RPMI8226 (cell line): ENCODE measurements at places on chromosomes 6 and 20.

GRCh38 chr6:140744659-140745320, 1370.3 kb upstream of the CITED2 start:
- DNase-seq = peak; percentile 80

- peak; percentile 5 for DNase-seq
Observed at GRCh38 chr6:116847227-116847626, 18.3 kb upstream of the GPRC6A start.

- peak; percentile 13 for DNase-seq
Observed at GRCh38 chr6:12748815-12749521, 32.4 kb downstream of the PHACTR1 start.

- DNase-seq = no peak
Observed at GRCh38 chr6:135853227-135853626, 1.7 kb downstream of the PDE7B start.

DNA sequence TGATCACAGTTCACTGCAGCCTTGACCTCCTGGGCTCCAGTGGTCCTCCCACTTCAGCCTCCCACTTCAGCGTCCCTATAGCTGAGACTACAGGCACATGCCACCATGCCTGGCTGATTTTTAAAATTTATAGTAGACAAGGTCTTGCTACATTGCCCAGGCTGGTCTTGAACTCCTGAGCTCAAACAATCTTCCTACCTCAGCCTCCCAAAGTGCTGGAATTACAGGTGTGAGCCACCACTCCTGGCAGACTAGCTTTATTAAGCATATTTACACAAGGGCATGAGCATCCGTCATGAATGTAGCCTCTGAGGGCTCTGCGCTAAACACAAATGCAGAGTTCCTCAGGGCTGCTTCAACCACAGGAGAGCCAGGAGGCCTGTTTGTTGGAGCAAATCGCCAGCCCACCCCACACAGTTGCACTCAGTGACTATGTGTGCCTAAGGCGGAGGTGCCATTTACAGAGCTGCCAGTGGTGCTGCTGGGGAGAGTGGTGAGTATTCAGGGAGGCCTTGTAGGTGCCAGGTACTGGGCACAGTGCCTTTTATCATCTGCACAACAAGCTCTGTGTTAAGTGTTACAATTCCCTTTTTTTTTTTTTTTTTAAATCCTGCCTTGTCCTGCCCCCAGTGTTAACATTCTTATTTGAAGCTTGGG, 78.2 kb downstream of the PSMG4 start:
- peak; percentile 45 for DNase-seq

GRCh38 chr6:127972815-127973214, 72.0 kb upstream of the THEMIS start:
- DNase-seq = no peak

GRCh38 chr6:13868236-13868635, 53.9 kb upstream of the MCUR1 start:
- no peak for DNase-seq

DNA sequence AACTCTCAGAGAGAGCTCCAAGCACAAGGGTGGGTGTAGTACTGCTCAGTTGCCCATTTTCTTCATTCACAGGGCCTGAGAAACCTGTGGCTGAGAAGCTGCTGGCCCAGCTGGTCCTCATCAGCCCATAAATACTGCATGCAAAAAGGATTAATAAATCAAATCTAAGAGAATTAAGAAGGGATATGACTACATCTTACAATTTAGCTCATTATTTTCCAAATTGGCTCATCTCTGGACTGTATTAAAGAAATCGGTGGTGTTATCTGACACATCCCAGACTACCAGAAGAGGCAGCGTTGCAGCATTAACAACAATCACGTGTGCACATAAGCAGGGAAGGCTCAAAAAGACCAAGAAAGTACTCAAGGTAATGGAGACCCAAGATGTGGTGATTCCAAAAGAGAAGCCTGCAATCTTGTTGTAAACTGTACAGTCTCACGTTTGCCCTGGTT, 90.7 kb downstream of the CD24 start:
- no peak for DNase-seq

DNA sequence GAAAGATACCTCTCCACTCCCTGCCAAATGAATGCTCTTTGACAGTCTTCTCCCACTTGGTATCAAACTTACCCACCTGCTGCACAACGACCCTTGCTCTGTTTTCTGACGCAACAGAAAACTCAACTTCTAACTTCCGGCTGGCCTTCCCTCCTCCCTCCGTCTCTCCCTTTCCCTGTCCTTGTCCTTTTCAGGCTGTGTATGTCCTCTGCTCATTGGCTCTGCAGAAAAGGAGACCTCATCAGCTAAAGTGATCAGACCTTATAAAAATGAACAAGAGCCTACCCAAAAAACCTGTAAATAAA, 12.2 kb downstream of the TRAF3IP2 start:
- no peak for DNase-seq

DNA sequence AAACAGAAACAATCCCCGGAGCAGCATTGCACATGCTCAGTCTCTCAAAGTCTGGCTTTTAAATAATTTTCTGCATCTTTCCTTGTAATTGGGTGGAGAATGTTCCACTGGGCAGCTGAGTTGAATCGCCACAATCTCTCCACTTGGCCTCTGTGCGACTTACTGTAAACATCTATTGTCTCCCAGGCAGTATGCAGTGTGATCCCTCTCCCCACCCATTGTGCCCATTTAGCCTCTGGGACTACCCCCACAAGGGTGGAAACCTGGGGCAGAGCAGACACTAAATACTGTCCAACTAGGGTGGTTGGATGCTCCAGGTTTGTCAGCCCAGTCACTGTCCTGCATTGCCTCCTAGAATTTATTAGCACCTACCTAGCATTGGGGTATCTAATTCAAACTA, 96.2 kb downstream of the JARID2 start:
- no peak for DNase-seq

- DNase-seq = no peak
Observed at GRCh38 chr20:16363506-16364319, 209.5 kb downstream of the KIF16B start.

GRCh38 chr6:154071711-154072110, 32.7 kb downstream of the OPRM1 start:
- DNase-seq = no peak

DNA sequence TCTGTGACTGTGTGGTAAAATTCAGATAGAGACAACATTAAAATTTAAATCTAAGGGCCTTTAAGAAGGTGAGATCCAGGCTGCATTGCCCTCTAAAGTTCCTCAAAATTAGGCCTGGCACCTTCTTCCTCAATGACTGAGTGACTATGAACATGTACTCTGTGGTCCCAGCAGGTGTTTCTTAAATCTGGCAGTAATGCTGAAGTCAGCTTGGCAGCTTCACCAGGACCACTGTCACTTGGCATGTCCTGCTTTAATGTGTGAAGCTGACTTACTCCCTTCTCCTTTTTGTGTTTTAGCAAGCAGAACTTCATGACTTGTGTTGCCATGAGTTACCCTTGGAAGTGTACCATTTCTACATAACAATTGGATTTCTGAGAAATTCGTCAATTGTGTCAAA, 141.7 kb downstream of the NKAIN2 start:
- DNase-seq = peak; percentile 59

- DNase-seq = no peak
Observed at GRCh38 chr6:35962779-35963560, 42.1 kb upstream of the SRPK1 start.

DNA sequence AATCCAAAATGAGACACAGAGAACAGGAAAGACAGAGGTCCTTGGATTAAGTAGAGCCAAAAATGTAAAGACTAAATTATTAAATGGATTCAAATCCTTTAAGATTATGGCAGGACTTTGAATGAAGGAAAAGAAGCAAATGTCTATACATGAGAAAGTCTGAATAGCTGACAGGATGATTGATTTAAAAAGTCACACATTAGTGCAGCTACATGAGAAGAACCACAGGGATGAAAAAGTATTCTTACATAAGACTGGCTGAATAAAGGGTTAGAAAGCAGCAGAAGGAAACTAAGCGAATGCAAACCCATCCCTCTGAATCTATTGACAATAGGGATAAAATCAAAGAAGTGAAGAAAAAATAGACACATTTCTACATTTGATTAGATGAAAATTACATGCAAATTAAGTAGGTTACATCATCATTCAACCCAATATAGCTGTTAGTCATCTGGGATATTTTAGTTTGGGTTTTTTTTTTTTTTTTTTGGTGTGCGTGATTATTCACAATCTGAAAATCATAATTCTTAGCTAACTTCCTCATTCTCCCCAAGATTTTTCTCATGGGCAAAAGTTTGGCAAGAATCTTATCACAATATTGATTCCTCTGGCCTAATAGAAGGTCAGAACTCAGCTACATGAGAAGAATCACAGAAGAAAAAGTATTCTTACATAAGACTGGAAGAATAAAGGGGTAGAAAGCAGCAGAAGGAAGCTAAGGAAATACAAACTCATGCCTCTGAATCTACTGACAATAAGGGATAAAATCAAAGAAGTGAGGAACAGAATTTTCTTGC, 845.4 kb downstream of the HACE1 start:
- no peak for DNase-seq

DNA sequence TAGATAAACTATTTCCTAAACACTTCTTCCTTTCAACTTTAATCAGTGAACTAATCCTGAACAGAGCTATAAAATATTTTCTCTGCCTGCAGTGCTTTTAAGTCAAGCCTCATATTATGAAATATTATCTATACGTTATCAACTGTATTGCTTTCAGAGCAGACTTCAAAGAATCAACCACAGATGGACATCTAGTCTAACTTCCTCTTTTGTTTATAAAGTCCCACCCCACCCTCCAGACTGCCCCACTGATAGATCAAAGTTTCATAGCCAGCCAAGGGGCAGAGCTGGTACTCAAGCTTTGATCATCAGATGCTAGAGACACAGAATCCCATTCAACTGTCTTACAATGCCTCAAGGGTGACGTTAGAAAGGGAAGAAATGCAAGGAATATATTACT, 308.3 kb downstream of the LAMA2 start:
- no peak for DNase-seq

DNA sequence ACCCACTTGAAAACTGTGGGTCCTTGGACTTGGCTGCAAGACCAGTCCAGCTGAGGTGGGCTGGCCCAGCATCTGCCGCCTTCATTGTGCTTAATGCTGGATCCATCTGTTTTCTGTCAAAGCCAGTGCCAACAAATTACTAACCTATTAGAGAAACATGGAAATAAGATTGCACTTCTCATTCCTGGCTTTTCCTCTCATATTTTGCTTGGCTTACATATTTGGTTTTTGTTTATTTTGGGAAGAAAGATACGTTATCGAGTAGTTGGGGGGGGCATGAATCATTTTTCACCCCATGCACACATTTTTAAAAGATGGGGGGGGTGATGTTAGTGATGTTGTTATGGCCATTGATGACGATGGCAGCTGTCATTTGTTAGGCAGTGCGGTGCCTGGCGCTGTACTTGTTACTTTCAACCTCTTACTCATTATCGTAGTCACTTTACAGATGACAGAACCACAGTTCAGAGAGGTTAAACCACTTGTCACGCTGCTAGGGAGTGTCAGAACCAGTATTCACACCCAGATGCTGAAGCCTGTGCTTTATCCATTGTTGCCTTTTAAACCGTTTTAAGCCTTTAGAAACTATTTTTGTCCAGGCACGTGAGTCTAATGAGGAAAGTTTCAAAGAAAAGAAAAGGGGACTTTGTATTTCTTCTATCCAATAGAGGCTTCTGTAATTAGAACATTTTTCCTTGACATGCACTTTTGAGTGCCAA, 180.0 kb downstream of the TMEM242 start:
- no peak for DNase-seq

DNA sequence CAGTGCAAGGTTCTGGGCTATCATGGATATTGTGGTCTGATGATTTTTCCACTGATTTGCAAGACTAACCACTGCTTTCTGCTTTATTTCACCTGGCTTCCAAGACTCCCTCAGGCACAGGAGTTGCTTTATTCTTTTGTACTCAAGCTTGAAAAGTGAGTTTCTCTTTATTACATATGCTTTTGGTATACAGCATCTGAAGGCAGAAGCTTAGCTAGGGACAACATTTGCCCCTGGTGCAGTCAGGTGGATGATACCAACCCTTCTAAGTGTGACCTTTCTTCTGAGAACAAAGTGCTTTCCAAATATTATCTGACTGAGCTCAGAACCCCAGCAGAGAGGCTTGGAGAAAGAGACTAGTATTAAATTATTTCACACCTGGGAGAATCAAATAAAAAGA, 94.0 kb upstream of the PHACTR1 start:
- DNase-seq = no peak

- DNase-seq = no peak
Observed at GRCh38 chr6:113495521-113495920, 361.6 kb upstream of the MARCKS start.

DNA sequence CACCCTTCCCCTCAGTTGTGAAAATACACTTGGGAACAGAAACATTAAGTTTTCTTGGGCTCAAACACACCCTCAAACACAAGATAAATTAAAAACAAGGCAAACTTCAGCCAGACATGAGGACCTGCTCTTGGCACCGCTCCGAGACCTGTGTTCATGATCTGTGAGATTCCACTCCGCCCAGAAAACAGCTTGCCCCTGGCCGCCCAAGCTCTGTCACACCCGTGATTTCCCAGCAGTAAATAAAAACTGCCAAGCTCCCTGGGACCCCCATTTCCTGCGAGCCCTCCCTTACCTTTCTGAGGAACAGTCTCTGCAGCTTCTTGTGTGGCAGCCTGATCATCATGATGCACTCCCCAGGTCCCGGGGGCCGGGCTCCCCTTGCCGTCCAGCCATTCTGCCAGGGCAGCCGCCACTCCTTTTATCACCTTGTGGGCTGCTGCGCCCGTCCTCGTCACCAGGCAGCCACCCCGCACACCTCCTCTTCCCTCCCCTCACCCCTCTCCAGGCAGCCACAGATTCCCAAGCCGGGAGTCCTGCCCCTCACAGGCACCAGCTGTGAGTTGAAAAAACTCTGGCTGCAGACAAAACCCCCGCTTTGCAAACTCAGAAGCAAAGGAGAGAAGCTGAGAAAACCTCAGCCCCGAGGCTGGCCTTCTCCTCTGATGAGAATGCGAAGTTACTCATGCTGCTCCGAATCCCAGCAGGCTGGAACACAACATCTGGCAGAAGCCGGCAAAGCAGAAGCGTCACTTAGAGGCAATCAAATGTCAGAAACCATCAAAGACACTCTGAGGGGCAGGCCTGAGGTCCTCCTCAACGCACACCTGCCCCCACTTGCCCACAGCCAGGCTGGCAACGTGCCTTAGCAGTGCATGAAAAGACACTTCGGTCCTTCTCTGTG, 130.4 kb upstream of the RPS6KA2 start:
- DNase-seq = peak; percentile 32

- DNase-seq = no peak
Observed at GRCh38 chr6:90126181-90126580, 170.5 kb downstream of the BACH2 start.

GRCh38 chr6:112760831-112761230, 413.7 kb downstream of the RFPL4B start:
- DNase-seq = no peak
